Fibroblast of upper back skin (primary cell): ENCODE measurements at places on chromosomes 2 and 18.

- no peak for DNase-seq
These were observed 176.6 kb downstream of the KLHL29 start for GRCh38 chr2:23561544-23561943.

DNA sequence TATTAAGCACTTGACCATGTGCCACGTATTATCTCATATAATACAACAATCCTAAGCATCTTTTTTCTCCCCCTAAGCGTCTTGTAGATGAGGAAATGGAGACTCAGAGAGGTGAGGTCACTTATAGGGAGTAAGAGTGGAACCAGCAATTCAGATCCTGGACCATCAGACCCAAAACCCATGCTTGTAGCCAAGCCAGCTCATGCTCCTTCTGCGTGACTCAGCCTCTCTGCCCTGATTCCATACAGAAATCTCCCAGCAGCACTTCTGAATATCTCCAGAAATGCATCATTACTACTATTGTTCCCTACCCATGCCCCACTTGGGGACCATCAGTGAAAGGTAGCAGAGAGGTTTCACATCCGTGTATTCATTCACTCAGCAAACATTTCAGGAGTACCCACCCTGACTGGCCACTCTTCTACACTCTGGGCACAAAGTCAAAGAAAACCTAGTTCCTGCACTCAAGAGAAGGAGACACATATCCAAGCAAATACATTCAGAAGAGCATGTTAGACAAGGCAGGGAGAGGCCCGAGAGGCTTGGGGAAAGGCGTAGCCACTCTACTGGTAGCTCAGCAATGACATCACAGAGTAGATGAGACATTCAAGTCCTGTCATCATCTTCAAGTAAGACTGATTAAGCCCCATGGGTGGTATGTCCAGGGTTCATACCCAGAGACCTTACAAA is 141.9 kb downstream of the MTCL1 start:
- DNase-seq = peak; percentile 56

DNA sequence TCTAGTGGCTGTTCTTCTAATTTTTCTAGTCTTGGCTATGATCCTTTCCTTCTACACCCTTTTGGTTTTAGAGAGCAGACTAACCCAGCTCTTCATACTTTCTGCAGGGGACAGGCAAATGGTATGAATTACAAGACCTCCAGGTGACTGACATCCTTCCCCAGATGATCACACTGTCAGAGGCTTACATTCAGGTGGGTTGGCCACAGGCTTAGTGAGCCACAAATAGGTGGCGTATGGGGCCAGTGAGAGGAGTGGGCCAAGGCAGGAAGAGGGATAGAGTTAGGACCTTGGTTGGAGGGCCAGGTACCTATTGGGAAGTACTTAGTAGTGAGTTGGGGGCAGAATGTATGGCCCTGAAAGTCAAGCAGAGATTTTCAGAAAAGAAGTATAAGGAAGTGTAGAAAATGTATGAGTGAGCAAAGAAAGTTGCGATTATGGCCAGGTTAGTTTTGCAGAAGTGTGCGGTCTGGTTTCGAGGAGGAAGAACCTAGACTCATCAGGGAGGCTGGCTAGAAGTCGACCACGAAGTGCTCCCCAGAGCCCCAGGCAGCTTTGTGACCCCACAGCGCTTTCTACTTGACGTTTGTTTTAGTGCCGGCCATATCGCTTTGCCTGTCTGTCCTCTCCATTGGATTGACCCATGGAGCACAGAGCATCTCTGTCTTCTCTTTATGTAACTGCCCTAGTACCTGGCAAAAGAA is 20.0 kb downstream of the SFTPB start:
- no peak for DNase-seq

GRCh38 chr2:63614983-63615945 is 26.5 kb downstream of the MDH1 start:
- DNase-seq = peak; percentile 59

- peak; percentile 86 for DNase-seq
These were observed 146.3 kb downstream of the WDSUB1 start for GRCh38 chr2:159140070-159140769.

DNA sequence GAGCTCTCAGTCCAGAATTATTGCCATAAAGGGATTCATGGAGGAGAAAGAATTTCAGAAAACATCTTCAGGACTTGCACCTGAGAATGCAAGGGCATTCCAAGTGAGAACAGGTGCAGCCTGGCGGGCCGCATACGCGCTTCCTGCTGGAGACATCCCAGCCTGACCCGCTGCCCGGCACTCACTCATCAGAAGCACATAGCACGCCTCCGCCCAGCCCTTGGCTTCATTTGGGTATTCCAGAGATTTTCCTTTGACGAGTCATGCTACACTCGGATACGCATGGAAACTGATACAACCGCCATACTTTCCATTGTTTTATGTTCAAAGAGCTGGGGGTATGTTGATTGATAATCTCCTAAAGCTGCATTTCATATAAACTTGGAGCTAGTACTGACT is 228.0 kb upstream of the ID2 start:
- peak; percentile 32 for DNase-seq

- DNase-seq = no peak
These were observed 584.0 kb downstream of the LRRTM4 start for GRCh38 chr2:76938153-76938552.

GRCh38 chr2:30385327-30385726 is 61.7 kb upstream of the LCLAT1 start:
- peak; percentile 37 for DNase-seq

- no peak for DNase-seq
These were observed 35.7 kb downstream of the STK39 start for GRCh38 chr2:168211664-168212163.

- no peak for DNase-seq
These were observed 20.6 kb upstream of the CHRNA1 start for GRCh38 chr2:174784909-174785308.

DNA sequence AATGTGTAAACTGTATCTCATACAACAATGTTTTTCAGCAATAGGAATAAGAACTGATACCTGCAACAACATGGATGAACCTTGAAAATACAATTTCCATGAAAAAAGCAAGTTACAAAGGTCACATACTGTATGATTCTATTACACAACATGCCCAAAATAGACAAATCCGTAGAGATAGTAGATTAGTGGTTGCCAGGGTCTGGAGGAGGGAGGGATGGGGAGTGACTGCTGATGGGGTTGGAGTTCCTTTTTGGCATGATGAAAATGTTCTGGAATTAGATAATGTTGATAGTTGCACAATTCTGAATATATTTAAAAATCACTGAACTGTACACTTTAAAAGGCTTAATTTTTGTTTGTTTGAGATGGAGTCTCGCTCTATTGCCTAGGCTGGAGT is 33.8 kb downstream of the UBXN4 start:
- no peak for DNase-seq

GRCh38 chr2:154724194-154724797 is 25.8 kb downstream of the KCNJ3 start:
- no peak for DNase-seq

DNA sequence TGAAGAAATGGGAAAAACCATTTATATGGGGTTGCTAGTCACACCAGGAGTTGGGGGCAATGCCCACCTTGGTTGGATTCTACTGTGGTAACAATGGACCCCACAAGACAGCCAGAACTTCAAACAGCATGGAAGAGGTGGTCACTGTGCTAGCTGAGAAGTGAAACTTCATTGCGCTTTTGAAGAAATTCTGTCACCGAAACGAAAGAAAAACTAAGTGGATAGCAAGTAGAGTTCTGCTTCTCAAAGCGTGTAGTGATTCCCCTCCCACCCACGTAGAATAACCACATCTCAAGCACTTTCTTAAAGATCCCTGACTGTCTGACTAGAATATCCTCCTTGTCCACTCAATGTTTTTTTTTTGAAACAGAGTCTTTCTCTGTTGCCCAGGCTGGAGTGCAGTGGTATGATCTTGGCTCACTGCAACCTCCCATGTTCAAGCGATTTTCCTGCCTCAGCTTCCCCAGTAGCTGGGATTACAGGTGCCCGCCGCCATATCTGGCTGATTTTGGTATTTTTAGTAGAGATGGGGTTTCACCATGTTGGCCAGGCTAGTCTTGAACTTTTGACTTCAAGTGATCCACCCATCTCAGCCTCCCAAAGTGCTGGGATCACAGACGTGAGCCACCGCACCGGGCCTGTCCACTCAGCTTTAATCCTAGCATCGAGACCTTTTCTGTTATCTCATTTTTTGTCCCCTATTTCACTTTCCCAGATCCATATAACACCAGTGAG is 30.1 kb upstream of the CCL20 start:
- DNase-seq = no peak

GRCh38 chr18:51540562-51540961 is 343.1 kb upstream of the MEX3C start:
- no peak for DNase-seq

DNA sequence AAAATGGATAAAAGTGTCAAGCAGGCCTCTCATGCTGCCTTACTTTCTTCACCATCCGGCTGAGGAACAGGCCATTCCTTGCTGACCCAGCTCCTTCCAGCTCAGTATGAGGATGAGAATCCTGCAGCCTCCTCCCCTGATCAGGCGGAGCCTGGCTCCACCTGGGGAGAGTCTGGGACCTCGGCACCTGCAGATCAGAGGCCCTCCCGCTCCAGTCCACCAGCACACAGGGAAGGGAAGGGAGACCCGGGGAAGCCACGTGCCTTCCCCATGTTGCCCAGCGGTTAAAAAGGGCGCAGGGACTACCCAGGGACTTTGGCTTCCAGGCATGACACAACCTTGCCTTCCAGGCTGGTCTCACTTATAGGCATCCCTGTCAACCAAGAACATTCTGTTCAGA is 172.0 kb downstream of the NDUFA10 start:
- DNase-seq = no peak

GRCh38 chr18:73973972-73974371 is 173.7 kb downstream of the FBXO15 start:
- no peak for DNase-seq

GRCh38 chr2:159738509-159739390 is 26.4 kb downstream of the MARCHF7 start:
- no peak for DNase-seq

GRCh38 chr2:233350708-233351107 is 3.6 kb upstream of the DGKD start:
- DNase-seq = peak; percentile 85

DNA sequence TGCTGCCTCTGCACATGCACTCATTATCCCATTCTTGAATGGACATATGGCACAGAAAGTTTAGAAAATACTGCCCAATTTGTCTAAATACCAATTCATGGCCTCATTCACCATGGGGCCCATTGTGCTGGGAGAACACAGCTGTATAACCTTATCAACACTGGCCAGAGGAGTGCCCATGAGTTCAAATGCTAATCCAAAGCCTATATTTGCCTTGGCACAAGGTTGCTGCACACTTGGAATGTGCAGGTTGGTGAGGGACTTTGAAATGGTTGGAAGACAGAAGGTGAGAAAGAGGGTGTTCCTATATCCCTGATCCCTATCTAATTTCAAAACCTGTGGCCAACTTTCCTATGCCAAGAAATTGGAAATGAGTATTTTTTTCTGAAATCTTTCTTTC is 693.9 kb upstream of the ID2 start:
- DNase-seq = no peak

DNA sequence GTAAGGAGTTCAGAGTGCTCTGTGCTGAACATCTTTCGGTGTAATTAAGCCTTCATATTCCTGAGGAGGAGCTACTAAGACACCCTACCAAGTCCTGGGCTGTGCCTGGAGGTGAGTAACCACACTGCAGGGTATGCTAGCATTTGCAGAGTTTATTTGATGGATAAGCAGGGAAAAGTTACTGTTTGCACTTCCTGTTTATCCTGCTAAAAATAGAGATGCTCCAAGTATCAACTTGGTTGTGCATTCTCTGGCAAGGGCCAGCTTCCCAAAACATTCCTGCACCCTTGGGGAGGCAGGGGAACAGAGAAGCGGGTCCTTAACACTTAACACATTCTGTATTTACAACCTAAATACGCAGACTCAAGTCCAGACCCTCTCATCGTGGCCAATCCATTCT is 49.8 kb downstream of the PARD6G start:
- DNase-seq = no peak

- DNase-seq = no peak
These were observed 71.6 kb upstream of the ACAA2 start for GRCh38 chr18:49884959-49885358.

DNA sequence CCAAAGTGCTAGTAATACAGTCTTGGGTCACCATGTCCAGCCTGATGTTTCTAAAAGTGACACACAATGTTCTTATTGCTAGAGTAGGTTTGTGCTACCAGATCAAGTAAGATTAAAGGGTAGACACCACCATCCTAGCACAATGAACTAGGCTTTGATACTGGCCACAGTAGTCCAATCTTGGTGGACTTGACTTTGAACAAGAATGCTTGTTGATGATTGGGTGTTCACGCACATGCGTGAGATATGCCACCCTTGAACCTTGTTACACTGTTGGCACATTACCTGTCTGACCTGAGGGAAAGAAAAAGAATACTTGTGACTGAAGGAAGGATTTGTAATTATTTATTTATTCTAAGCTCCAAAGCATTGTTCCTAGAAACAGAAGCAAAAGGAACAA is 72.1 kb upstream of the EMILIN2 start:
- no peak for DNase-seq

DNA sequence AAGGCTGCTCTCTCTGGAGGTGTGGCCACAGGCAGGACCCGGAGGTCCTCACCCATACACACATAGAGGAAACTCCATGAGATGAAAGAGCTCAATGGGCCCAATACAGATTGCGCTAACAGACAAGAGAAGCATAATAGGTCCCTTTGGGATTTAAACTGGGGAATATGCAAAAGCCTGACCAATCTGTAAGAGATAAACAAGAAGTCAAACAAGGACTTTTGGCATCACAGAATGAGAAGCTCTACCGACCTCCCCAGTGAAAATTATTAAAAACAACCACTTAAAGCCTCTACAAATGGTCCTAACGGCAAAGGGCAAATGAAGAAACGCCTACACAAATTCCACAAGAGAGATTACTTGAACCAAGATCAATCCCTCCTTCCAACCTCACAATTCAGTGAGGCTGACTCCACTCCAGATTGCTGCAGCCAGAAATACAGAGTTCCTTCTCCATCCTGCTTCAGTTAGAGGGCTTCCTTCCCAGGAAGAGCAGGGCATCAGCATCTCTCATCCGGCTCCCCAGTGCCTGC is 10.8 kb downstream of the IWS1 start:
- DNase-seq = no peak

- DNase-seq = peak; percentile 39
These were observed 5.8 kb upstream of the ARID5A start for GRCh38 chr2:96530474-96531357.

DNA sequence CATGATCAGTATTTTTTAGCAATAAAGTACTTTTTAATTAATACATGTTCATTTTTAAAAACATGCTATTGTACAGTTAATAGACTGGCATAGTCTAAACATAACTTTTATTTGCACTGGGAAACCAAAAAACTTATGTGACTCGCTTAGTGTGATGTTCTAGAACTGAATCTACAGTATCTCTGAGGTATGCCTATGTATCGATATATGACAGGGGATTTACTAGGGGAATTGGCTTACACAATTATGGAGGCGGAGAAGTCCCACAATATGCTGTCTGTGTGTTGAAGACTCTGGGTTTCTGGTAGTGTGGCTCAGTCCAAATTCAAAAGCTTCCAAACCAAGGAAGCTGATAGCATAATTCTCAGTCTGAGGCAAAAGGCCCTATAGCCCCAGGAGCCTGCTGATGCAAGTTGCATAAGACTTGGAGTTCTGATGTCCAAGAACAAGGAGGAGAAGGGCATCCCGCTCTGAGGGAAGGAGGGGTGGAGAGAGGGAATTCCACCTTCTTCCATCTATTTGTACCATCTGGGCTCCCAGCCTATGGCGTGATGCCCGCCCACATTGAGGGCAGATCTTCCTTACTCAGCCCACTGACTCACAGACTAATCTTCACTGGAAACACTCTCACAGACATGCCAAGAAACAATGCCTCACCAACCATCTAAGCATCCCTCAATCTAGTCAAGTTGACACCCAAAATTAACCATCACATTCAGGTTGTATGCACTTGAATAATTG is 27.5 kb downstream of the ZNF638 start:
- peak; percentile 23 for DNase-seq

GRCh38 chr2:12819103-12819475 is 102.4 kb downstream of the TRIB2 start:
- peak; percentile 99 for DNase-seq
